ENCODE measurements at places on chromosomes 5 and 9. TPM values are rescaled to one million over a fixed set of nuclear protein-coding genes. Genes with fewer than 3 reads are reported as not detected.

Gene CCDC187
- not detected for total RNA-seq

DNA sequence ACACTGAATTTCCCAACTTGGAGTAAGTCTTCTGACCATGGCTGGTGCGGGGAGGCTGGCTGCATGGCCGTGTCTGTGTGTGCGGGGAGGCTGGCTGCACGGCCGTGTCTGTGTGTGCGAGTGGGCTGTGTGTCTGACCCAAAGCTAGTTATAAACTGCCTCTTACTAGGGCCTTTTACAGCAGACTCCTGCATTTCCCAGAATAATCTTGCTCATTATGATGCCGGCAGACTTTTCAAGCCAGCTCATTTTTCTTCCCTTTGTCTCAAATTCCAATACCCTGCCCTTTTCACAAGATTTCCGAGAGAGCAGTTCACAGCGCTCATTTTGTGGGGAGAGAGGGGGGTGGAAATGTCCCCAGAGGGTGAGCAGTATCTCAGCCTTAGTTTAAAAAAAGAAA, 470.7 kb upstream of the BRINP1 start:
- DNase-seq: no peak

Gene CRHBP
- 3.2 TPM for total RNA-seq

DNA sequence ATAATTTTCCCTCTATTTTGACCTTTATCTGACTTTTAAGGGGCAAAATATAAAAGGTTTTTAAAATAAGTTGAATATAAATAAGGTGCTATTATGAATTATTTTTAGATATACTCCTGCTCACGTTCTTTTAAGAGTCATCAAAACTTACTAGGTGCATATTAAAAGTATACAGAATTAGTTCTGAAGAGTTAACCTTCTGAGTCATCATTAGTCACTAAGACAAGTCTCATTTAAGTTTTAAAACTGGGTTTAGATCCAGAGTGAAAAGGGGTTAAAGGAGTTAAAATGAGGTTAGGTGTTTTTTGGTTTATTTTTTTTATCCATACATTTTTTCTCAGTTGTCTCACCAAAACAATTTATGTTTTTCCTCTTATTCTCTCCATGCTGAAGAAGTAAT, 41.7 kb downstream of the SMIM15 start:
- DNase-seq: no peak

- DNase-seq: no peak
Observed at GRCh38 chr9:92310562-92310961, 14.6 kb downstream of the NOL8 start.

Gene TNFSF15
- total RNA-seq: 9.4 TPM

Gene EDIL3
- 38.3 TPM for total RNA-seq

GRCh38 chr5:6716629-6717149, 3.5 kb downstream of the TENT4A start:
- no peak for DNase-seq

Gene CHD1
- total RNA-seq: 59.5 TPM

Measured in sigmoid colon (tissue), 7 donors.